G401 (cell line): ENCODE measurements at places on chromosomes 6 and 20. TPM values are rescaled to one million over a fixed set of nuclear protein-coding genes. Genes with fewer than 3 reads are reported as not detected.

Gene GMPR
- total RNA-seq: not detected in 2 replicates

Gene HMGN4
- 140 and 145 TPM in 2 replicates for total RNA-seq

DNA sequence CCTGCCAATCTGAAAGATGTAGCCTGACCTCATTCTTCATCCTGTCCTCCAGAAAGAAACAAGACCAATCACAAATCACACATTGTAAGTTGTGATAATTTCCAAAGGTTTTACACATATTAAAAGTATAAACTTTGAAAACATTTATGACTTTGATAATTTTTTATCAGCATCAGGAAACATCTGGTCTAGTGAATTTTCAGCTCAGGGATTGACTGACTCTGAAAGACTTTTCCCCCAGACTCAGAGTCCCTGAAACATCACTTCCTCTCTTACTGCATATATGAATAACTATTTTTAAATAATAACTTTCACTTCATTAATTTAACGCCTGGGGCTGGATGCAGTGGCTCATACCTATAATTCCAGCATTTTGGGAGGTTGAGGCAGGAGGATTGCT is 48.5 kb upstream of the SSTR4 start:
- DNase-seq: no peak

- no peak for DNase-seq
Observed at GRCh38 chr20:50344232-50345071, 153.8 kb downstream of the CEBPB start.

DNA sequence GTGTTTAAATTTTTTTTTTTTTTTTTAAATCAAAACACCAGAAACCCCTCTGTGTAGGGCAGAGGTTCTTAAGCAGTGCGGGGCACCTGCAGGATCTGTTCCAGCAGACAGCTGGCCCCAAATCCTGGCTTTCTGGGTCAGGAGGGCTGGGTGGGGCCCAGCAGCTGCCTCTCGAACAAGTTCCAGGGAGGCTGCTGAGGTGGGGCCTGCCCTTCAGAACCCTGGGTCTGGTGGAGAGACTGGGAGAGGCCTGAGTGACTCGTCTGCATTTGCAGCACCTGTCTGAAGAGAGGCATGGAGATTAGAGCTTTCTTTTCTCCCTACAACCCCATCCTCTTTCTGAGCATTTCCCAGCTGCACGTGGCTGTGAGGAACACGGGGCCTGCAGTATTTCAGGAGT is 8.4 kb downstream of the PSMG4 start:
- no peak for DNase-seq

DNA sequence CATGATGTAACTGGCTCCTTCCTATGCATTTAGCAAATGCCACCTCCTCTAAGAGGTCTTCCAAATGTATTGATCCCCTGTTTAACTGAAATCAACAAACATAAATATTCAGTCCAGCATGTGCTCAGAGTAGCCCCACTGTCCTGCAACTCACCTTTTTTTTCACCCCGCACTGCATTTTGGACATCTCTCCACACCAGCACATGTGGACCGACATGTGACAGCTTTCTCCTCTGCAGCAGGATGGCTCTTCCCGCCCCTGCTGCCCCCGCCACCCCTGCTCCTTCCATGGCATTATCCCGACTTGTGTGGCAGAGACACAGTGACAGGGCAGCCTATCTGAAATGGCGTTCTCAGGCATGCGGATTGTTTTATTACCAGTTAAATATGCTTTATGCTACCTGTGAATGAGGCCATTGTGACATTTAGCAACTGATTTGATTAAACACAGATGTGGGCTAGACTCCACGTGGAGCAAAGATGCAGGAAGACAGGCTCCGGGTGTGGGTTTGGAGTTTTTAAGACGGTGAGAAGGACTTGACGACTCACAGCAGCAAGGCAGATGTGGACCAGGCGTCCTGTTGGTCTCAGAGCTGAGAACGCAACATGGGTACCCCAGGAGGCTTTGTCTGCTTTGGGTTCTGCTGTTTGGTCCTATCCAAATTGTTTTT is 161.2 kb downstream of the EYA2 start:
- no peak for DNase-seq
